ENCODE measurements at places on chromosomes 4 and X.

DNA sequence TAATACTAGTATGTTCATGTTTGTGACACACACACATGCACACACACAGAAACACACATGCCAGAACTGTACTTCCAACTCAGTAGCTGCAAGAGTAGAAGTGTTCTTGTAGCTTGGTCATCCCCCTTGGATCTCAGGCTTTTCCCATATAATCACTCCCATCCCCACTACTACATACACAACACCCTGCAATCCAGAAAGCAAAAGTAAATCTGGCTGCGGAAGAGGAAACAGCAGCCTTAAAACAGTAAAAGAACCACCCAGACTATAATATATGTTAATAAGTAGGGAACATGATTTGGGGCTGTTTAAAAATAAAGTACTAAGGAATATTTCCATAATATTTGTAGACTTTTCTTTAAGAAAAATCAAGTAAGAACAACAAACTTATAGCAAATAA, 103.2 kb downstream of the AMMECR1 start:
- no peak for DNase-seq

DNA sequence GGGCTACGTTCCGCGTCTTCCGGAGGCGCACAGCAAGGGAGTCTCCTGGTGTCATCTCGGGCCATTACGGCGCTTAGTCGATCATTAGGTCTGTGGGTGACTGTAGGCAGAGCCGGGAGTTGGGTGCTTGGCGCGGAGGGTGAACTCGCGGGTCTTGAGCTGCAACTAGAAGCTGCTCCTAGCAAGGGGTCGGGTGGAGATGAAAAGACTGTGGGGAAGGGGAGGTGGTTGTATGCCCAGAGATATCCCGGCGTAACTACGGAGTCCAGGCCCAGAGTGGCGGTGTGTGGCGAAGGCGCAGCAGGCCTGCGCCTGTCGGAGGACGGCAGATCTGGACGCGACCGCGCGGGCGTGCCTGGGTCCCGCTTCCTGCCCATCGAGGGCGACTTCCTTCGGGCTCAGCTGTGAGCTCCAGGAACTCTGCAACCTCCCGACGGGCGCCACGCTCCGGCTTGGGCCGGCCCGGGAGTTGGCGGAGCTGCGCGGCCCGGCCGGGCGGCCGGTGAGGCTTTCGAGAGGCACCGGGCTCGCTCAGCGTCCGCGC, 2.7 kb upstream of the NKX3-2 start:
- DNase-seq: no peak

- DNase-seq: no peak
Observed at GRCh38 chr4:168812806-168813205, 197.2 kb downstream of the CBR4 start.

- no peak for DNase-seq
Observed at GRCh38 chr4:149403081-149403480, 412.6 kb downstream of the IQCM start.

DNA sequence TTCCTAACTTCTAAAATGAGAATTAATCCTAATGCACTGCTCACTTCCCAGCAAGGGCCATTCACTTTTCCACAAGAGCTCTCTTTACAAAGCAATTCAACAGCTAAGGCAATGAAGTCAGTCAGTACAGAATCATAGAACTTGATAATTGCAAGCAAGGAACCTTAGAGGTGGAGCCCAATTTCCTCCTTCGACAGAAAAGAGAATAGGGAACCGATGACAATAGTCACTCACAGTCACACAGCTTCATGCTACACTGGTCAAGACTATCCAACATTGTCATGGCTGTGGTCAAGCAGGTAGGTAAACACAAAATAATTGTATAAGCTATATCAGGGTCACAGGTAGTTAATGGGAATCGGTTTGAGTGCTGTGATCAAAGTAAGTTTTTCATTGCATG, 90.0 kb downstream of the ELOVL6 start:
- no peak for DNase-seq

DNA sequence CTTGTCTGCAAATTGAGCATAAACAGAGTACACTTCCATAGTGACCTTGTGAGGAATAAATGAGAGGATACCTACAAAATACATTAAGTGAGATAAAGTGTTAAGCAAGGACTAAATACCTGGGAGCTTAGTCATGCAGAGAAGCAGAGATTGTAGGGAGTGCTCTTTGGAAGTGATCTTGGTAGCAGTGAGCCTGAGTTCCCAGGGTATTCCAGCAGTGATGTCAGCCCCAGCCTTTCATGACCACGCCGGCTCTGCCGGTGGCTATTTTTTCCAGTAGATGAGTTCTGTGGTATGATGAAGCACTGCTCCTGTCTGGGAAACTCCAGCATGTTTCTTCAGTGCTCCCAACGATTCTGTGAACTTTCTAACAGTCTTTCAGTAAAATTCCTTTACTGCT, 391.5 kb upstream of the IGFBP7 start:
- no peak for DNase-seq

- DNase-seq: no peak
Observed at GRCh38 chr4:51932261-51932660, 87.9 kb downstream of the LRRC66 start.

DNA sequence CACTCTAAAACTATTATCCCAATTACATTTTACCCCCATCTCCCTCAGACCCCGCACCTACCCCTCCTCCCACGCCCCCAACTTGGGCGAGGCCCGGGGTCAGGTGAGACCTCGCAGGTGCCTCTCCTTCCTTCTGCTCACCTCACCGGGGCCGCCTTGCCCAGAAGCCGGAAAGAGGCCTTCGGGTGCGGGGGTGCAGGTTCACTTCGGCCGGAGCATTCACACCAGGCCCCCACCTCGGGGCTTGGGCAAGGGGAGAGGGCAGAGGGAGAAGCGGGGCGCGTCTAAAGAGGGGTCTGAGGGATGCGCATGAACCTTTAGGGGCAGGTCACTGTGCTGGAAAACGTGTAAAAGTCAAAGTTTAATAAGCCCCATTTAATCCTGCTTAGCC, 427 bp downstream of the ZNF182 start:
- no peak for DNase-seq

DNA sequence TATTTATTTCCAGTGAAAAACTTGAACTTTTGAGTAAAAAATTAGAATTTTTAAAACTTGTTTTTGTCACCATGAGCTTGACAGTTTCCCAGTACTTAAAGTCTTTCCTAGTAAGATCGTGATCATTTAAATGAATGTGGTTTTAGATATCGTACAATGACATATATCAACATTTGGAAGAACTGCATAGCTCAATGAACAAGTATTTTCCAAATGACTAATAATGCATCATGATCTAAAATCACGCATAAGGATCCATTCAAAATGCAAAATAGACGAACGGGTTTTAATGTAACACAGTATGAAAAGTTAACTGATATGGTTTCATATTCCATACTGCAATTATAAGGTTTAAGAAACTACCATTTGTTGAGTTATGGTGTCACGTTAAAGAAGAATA, 4.1 kb upstream of the NDNF start:
- DNase-seq: no peak

- DNase-seq: no peak
Observed at GRCh38 chrX:21955403-21956189, 15.1 kb downstream of the SMS start.

- DNase-seq: no peak
Observed at GRCh38 chr4:54709400-54709799, 51.6 kb downstream of the KIT start.

DNA sequence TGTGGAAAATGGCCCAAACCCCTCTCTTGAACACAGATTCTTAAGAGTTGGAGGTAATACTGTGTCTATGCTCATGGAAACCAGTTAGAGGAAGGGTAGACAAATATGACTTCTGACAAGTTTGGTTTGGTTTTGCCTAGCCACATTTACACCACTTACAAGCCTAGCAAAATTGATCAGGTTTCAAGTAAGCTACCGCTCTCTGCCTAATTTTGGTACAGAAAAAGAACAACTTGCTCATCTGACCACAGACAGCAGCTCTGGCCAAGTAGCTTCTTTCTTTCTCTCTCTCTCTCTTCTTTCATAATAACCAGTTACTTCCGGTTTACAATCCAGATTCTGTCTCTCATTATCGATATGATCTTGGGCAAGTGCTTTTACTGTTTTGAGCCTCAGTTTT, 260.0 kb downstream of the GLUD2 start:
- no peak for DNase-seq

- DNase-seq: no peak
Observed at GRCh38 chr4:95095348-95095974, 337.7 kb downstream of the BMPR1B start.

GRCh38 chr4:102454268-102454667, 46.9 kb upstream of the NFKB1 start:
- no peak for DNase-seq

- DNase-seq: no peak
Observed at GRCh38 chr4:30543057-30543456, 177.1 kb upstream of the PCDH7 start.

GRCh38 chrX:135432453-135432852, 10.7 kb downstream of the SMIM10L2A start:
- no peak for DNase-seq

GRCh38 chr4:42819863-42820514, 72.5 kb upstream of the GRXCR1 start:
- no peak for DNase-seq

- no peak for DNase-seq
Observed at GRCh38 chr4:125316791-125317524, 2.2 kb downstream of the FAT4 start.

DNA sequence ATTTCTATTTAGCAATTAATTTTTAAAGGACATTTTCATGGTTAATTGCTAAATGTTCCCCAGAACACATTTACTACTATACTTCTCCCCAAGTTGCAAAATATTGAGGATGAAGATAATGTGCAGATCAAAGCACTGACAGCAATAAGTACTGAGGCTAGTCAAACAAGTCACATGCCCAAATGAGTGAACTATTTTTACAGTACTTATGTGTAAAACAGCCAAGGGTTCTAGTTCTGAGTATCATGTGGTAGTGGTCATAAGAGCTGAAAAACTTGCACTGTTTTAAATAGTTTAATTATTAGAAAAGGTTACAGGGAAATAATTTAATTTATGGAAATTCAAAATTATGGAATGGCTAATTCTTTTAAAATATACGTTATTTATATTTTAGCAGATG, 3.8 kb downstream of the GALNTL6 start:
- no peak for DNase-seq

DNA sequence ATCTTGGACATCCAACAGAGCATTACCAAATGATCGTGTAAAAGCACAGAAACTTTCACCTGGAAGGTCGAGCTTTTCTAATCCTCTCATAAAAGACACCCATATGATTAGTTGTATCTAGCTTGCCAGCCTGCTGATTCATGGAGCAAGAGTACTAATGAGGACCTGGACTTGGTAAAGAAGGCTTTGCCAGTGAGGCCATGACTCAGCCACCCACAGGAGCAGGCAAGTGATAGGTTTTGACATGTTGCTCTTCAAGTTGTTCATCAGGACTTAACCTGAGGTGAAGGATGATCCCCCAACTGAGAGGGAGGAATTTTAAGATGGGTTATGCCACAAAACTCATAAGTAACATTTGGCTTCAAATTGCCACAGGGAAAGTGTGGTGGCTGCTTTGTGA, 24.7 kb upstream of the EPGN start:
- no peak for DNase-seq

DNA sequence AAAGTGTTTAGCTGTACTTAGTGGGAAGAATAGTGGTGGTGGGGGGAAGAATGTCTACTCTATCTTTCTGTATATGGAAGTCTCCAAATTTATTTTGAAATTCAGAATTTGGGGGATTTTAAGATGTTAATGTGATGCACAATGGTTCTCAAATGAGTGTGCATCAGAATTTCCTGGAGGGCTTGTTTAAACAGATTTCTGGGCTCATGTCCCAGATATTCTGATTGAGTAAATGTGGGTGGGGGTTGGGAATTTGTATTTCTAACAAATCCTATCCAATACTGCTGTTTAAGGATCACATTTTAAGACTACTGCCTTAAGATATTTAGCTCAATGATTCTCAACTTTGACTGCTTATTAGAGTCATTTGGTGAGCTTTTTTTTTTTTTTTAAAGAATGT, 15.1 kb upstream of the INTS6L start:
- no peak for DNase-seq

DNA sequence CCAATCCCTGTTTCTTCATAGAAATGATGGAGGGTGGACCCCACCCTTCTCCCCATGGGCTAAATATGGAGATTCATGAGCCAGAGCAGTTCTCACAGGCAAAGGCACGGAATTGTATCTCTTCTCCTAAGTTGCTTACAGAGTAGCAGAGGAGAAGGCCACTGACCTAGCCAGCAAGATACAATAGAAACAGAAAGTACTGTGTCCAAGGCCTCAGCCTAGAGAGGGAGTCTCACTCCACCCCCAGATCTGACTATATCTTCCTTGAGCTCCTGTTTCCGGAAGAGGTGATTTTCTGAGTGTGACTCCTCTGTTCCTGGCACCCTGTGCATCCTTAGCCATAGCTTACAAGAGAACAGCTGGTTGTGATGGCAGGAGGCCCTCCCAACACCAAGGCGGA, at the start of gene FATE1:
FATE1 (plus strand) TSS at position 284 of the 400 bp plus-strand sequence; CDS start at position 369, 85 bp downstream.
- no peak for DNase-seq

All from effector CD8-positive, alpha-beta T cell (primary cell).